Cardiac muscle cell (in vitro differentiated cells and primary cell): ENCODE measurements at places on chromosomes 5 and 9. TPM values are rescaled to one million over a fixed set of nuclear protein-coding genes. Genes with fewer than 3 reads are reported as not detected.

DNA sequence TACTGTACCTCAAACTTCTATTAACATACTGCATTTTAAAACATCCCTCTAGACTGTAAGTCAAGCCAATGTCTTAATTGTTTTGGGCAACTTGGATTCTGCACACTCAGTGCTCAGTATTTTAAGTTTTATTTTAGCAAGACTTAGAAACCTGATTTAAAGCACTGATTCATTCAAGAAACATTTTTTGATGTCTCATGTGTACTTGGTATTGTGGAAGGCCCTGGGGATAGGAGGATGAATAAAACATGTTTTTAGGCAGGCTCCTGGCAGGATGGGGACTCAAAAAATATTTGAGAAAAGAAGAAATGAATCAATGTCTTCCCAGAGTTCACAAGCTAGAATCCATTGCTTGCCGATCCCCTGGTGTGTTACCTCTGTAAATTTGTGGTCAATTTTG lies 334.0 kb upstream of the PUM3 start:
- H3K27ac ChIP-seq: no peak overlapping the region
- no peaks in the 10 kb centered on the region for H3K36me3 ChIP-seq
- no peak overlapping the region for H3K4me3 ChIP-seq
- no peaks in the 10 kb centered on the region for H3K4me1 ChIP-seq

GRCh38 chr9:109331353-109331752 lies 10.5 kb upstream of the EPB41L4B start:
- H3K4me1 ChIP-seq: no peaks in the 10 kb centered on the region
- H3K36me3 ChIP-seq: no peaks in the 10 kb centered on the region
- H3K27ac ChIP-seq: no peak overlapping the region
- peak; percentile 81 for DNase-seq
- H3K4me3 ChIP-seq: no peak overlapping the region
- H3K27me3 ChIP-seq: no peaks in the 10 kb centered on the region

DNA sequence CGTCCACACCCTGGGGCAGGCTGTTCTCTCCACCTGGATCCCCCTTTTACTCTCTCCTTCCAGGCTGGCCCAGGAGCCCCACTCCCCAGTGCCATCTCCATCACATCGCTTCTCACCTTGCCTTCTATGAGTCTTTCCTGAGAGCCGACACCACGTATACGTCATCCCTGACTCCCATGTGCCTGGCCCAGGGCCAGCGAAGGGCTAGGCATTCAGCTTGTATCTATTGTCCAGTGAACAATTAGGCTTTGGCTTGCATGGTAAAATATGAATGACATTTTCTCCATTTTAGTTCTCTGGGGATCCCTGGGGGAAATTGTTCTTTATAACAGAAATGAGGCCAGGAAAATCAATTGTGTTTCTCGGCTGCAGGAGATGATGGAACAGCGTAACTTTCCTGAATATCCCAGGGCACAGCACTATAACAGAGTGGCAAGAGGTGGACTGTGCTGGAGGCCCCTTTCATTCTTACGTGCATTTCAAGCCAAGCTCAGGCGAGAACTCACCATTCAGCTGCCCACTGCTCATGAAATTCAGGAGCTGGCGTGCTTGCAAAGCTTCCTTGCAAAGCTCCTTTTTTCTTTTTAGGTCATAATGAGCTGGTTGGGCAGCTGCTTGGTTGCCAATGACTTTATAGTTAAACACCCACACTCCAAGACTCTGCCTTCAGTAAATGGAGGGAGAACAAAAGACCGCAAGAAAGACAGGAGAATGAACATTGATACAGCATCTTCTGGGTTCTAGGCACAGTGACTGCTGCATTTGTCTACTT lies 37.7 kb downstream of the NSG2 start:
- no peak overlapping the region for H3K4me3 ChIP-seq
- H3K36me3 ChIP-seq: no peaks in the 10 kb centered on the region
- H3K27ac ChIP-seq: no peak overlapping the region
- H3K4me1 ChIP-seq: no peaks in the 10 kb centered on the region
- no peaks in the 10 kb centered on the region for H3K27me3 ChIP-seq
- DNase-seq: no peak

Gene LYRM7
- 25.5 and 31.3 TPM in 2 replicates for polyA plus RNA-seq

Gene ZDHHC11B
- 4.1 and 4.4 TPM in 2 replicates for polyA plus RNA-seq

Gene FAM78A
- polyA plus RNA-seq: 21.5 and 29.5 TPM in 2 replicates

GRCh38 chr5:171743436-171744076 lies 42.1 kb upstream of the SMIM23 start:
- no peaks in the 10 kb centered on the region for H3K27me3 ChIP-seq
- H3K4me3 ChIP-seq: no peak overlapping the region
- no peak overlapping the region for H3K27ac ChIP-seq

GRCh38 chr9:113468716-113469448 lies 5.4 kb downstream of the RGS3 start:
- H3K36me3 ChIP-seq: no peaks in the 10 kb centered on the region
- no peaks in the 10 kb centered on the region for H3K4me1 ChIP-seq
- no peak overlapping the region for H3K27ac ChIP-seq

Gene GARIN3
- polyA plus RNA-seq: not detected in 2 replicates

Gene FOXD4L3
- polyA plus RNA-seq: 0.28 TPM in 1 of 2 replicates, not detected in the other

- H3K4me3 ChIP-seq: no peak overlapping the region
- H3K4me1 ChIP-seq: no peaks in the 10 kb centered on the region
- H3K27me3 ChIP-seq: peaks cover 44% of the 10 kb centered on the region
- H3K36me3 ChIP-seq: no peaks in the 10 kb centered on the region
Observed at GRCh38 chr5:111083323-111083722, 8.8 kb upstream of the WDR36 start.

Gene PCDHB7
- polyA plus RNA-seq: 0.40 and 1.0 TPM in 2 replicates
